Stimulated activated CD4-positive, alpha-beta T cell treated with anti-CD3 and anti-CD28 coated beads, Interleukin-1b, Interleukin-23, amount 100 ng/mL, for 1 hour (primary cell): ENCODE measurements at places on chromosomes 7 and 10.

DNA sequence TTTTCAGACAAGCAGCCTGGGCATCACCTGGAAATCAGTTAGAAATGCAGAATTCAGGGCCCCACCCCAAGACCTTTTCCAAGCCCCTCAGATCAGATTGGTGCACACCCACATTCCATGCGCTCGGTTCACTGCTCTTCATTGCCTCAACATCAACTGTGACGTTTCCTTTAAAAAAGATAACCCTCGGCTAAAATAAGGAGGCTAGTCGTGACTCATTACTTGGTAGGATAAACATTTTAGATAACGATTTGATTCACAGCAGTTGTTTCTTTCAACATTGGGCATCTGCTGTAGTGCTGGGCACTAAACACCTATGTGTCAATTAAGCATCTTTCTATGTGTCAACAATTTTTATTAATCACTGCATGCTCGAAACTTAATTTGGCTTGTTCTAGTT, 191.1 kb upstream of the LRGUK start:
- DNase-seq = no peak

DNA sequence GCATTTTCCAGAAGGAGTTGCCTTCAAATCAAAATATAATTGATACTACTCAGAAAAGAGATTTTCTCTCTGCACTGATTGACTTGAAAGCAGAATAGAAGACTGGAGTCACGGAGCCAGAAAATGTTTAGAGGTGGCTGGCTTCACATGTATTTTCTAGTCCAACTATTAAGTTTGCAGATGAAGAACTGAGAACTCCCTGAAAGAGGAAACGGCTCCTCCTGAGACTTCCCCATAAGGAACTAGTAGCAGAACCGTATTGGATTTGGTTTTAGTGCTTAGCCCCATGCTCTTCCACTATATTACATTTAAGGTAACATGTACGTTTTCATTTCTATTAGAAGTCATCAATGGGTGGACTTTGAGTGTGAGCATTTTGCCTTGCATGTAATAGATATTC, 946.3 kb downstream of the CNTNAP2 start:
- DNase-seq = no peak

GRCh38 chr7:138916731-138917130, 64.5 kb downstream of the KIAA1549 start:
- no peak for DNase-seq

- DNase-seq = no peak
Measured at GRCh38 chr10:92142512-92142911, 148.4 kb downstream of the CPEB3 start.

DNA sequence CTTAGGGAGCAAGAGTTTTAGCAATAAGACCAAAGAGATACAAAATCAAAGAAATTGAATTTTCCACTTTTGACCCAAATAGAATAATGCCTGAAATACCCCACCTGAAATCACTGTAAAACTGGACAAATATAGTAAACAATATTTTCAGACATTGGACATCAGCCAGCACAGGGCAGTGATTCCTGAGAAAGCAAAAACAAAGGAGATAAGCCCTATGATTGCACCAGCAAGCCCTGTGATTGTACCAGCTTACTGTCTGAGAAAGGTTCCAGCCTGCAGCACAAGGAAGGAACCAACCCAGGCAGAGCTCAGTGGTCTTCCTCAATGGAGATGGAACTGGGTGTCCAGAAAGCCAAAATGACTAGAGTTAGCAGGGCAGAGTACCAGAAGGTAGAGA, 10.3 kb downstream of the TMEM106B start:
- DNase-seq = no peak

GRCh38 chr7:18370633-18371032, 124.9 kb upstream of the HDAC9 start:
- DNase-seq = no peak

- no peak for DNase-seq
Measured at GRCh38 chr7:35792873-35793489, 7.9 kb upstream of the SEPTIN7 start.

- DNase-seq = no peak
Measured at GRCh38 chr10:87656431-87657072, 3.1 kb upstream of the PAPSS2 start.

DNA sequence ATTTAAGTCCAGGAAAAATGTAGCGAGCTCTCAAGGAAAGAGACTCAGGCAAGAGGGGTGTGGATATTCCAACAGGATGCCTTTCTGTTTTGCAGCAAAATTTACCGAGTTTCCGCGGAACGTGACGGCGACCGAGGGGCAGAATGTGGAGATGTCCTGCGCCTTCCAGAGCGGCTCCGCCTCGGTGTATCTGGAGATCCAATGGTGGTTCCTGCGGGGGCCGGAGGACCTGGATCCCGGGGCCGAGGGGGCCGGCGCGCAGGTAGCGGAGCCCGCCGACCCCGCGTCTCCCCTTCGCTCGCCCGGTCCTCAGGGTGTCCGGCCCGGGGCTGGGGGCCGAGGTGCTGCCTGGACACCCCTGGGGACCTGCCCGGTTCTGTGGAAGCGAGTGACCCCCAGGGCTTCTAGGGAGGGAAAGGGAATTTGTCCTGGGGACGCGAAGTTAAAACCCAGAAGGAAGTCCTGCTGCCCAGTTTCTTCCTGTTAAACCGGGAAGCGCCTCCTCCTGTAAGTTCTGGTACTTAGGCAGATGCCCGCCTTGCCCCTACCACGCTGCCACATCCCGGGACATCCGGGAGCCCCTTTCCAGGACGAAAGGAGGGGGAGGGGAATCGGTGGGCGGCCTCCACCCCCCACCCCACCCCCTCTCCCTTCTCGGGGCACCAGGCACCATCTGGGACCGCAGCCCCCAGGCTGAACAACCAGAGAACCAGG, 2.5 kb downstream of the VSTM2A start:
- no peak for DNase-seq

DNA sequence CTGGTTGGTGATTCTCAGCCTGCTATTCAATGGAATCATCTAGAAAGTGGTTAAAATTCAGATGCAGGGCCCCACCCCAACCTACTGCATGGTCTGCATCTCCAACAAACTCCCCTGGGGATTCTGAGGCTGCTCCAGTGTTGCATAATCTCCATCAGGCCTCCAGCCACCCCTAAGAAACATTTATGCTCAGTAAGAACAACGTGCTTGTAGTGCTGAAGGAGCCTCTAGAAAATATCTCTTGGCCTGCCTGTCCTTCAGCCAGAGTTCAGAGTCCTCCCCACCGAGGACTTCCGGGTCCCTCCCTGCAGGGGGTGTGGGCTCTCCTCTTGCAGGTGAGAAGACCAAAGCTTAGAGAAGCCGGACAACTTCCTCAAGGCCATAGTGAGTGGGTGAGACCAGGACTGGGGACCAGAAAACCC, 159.8 kb downstream of the SH3PXD2A start:
- DNase-seq = no peak

GRCh38 chr10:95770084-95770720, 14.2 kb downstream of the ENTPD1 start:
- no peak for DNase-seq

DNA sequence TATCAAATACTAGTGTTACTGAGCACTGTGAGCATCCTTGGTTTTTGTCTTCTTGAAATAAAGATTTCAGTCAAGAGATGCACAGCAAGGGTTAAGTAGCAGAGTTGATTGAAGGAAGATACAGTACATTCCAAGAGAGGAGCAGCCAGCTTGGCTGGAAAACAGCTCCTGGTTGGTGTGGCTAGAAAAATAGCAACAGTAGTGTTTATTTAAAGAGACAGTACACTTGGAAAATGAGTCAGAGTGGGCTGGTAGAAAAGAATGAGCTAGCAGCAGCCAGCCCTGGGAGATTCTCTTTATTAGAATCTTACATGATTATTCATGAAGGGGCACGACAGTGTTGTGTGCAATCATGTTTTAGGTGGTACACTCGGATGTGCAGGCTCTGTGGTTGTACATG, 1016.4 kb upstream of the SORCS1 start:
- DNase-seq = no peak

DNA sequence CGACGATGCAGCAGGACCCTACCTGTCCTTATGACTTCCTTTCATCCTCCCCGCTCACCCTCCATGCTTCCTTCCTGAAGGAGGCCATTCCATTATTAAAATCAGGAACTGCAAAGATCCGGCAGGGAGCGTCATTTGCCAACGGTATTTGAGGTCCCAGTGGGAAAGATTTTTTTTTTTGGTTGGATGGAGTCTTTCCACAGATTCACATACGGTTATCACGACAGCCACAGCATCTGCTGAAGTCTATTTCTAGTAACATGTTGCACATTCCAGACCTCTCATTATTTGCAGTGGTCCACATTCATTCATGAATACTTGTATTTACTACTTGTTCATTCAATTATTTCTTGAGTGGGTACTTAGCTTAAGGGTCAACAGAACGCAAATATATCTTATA, 94.7 kb upstream of the LYZL2 start:
- DNase-seq = no peak

GRCh38 chr10:99484626-99485581, 47.8 kb upstream of the NKX2-3 start:
- DNase-seq = no peak

DNA sequence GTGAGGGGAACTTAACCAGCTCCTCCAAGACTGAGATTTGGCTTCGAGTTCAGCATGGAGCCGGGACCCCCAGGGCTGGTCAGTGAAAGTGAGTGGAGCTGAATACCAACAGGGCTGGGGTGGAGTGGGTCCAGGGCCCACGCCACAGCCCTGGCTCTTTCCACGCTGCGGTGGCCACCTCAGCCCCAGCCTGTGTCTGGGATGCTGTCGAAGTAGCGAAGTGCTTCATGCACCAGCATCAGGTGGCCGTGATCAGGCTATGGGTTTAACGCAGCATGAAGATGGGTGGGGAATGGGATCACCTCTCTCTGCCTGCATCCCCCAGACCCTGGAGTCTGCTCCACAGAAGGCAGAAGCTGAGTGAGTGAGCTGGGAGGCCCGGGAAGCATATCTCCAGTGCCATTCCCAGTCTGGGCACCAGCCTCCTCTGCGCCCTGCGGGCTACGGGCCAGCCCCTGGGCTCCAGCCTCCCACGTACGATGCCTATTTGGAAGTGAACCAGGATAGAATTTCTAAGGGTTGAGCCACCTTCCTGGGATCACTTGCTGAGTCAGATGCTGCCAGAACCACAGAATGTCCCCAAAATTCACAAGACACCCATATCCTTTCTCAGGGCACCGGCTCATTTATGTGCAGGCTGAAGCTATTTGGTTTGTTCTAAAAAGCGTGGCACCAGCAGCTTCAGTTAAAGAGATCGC, 131.1 kb upstream of the CHST15 start:
- DNase-seq = no peak

DNA sequence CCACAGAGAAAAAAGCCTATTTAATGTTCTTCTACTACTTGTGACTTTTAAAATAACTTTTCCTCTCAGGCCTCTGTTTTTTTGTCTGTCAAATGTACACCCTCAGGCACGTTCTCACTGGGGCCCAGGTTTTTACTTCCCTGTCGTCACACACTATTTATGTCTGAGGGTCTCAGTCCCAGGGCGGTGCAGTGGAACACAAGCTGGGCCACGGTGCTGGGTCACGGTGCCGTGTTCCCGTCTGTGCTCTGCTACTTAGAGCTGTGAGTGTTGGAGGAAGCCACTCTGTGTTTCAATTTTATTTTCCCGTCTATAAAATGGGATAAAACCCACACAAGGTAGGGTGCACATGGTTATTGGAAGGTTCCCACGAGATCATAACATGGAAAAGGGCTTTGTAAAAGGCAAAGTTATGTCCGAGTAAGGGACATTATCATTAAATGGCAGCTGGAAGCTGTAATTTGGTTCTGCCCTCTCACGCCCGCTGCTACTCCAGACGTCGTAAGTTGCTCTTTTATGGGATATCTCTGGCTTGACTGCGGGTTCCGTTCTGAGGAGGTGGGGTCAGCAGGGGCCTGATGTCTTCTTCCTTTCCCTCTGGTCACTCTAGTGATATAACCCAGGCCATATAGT, 25.2 kb downstream of the ZNF775 start:
- no peak for DNase-seq

DNA sequence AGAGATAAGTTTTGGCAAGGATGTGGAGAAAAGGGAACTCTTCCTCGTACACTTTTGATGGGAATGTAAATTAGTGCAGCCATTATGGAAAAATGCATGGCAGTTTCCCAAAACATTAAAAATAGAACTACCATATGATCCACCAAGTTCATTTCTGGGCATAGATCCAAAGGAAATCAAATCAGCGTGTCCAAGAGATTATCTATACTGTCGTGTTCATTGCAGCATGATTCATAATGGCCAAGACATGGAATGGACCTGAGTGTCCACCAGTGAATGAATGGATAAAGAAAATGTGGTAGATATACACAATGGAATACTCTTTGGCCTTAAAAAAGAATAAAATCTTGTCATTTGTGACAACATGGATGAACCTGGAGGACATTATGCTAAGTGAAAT, 70.3 kb upstream of the RSU1 start:
- no peak for DNase-seq

GRCh38 chr10:25487266-25487665, 312.5 kb downstream of the GPR158 start:
- no peak for DNase-seq

DNA sequence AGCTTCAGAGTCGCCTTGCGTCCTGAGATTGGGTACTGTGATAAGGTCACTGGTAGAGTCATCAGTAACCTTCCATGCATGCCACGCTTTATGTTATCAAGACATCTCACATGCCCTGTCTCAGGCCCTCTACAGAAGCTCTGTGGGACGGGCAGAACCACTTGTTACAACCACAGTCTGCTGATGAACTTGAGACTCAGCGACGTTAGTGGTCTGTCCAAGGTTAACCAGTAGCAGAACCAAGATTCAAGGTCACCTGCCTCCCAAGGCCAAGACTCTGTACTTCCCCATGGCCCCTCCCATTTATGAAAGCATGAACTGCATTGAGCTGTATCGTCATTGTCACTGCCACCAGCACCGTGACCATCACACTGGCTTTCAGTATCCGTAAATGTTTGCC, 15.0 kb downstream of the IQCE start:
- DNase-seq = no peak

DNA sequence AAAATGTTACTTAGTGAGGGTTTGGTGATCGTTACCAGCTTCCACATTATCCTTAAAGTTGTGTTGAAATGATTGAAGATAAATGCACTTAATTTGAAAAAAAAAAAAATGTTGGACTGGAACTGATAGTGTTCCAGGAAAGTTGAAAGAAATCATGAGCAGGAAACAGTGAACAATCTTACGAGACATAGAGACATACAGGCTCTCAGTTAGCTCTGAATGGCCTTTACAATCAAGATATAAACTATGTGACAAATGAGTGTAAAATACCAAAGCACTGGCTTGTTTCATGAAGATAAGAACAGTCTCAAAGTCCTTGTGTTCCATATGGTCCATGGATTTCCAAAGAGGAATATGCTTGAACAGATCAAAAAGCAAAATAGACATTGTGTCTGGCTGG, 430.1 kb upstream of the ETV1 start:
- no peak for DNase-seq

- no peak for DNase-seq
Measured at GRCh38 chr7:32415936-32416335, 74.2 kb downstream of the LSM5 start.

- no peak for DNase-seq
Measured at GRCh38 chr10:86415116-86415515, 48.5 kb upstream of the GRID1 start.

DNA sequence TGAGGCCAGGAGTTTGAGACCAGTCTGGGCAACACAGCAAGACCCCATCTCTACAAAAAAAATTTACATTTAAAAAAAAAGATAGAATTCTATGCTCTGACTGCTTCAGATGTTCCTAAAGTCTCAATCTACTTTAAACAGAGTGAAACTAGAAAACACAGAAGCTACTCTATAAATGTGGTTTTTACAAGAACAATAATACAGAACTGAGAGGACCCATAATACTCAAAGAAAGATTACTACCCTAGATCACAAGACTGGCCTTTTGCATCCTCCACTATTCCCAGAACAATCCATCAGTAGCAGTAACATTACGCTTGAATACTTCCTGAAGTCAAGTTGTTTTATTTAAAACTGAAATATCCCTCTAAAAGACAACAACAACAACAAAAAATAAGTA, 119.4 kb downstream of the ZFAND4 start:
- DNase-seq = no peak
